ENCODE measurements at places on chromosomes 1 and 21.

DNA sequence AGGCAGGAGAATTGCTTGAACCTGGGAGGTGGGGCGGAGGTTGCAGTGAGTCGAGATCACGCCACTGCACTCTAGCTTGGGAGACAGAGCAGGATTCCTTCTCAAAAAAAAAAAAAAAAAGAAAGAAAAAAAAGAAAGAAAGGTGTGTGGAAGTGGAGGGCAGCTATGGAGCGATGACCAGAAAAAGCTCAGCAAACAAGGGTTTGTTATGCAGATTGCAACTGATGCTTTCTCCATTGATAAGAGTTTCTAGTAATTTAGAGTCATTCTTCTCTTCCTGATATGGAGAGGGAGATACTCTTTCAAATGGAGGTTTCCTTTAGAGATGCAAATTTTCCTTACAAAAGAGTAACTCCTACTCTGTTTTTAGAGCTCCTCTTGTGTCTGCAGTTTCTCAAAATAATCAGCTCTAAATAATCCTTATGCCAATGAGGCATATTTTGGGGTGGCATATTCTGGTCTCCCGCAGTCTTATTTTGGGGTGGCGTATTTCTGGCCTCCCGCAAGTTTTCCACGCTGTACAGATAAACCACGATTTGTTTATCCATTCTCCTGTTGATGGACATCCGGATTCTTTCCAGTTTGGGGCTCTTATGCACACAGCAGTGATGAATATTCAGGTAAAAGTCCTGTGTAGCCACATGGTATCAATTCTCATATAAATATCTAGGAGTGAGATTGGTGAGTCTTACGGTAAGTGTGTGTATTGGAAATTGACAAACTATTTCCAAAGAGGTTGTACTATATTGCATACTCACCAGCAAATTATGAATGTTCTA, 30.7 kb upstream of the RCC2 start:
- DNase-seq: no peak

DNA sequence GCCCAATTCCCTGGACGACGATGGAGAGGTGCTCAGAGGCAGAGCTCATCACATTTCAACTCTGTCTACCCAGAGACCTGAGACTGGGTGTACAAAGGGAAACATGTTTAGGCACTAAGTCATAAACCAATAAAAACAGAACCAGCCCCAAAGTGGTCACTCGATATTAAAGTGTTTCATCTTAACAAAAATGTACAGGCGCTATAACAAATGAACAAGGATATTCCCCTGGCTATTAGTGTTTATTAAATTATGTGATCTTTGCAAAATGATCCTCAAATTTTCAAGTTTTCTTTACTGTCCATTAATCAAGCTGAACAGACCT, 43.6 kb downstream of the NPHP4 start:
- no peak for DNase-seq

DNA sequence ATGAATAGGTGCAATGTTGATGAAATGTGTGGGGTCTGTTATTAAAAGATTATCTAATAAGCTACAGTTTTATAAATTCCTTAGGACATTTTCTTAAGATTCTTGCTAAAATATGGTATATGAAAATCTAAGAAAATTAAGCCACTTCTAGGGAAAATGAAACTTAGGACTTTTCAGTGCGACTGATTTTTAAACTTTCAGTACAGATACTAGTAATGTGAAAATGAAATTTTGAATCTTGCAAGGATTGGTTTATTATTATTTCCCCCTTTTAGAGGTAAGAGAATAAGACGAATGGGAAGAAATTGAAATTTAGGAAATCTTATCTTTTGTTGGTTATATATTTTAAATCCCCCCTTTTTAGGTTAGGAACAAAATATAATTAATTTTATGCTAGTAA, 16.4 kb downstream of the CAPZA1 start:
- DNase-seq: no peak

GRCh38 chr1:230548997-230549396, 93.3 kb upstream of the COG2 start:
- DNase-seq: no peak

GRCh38 chr1:26290122-26290881, 10.4 kb downstream of the SH3BGRL3 start:
- DNase-seq: no peak

DNA sequence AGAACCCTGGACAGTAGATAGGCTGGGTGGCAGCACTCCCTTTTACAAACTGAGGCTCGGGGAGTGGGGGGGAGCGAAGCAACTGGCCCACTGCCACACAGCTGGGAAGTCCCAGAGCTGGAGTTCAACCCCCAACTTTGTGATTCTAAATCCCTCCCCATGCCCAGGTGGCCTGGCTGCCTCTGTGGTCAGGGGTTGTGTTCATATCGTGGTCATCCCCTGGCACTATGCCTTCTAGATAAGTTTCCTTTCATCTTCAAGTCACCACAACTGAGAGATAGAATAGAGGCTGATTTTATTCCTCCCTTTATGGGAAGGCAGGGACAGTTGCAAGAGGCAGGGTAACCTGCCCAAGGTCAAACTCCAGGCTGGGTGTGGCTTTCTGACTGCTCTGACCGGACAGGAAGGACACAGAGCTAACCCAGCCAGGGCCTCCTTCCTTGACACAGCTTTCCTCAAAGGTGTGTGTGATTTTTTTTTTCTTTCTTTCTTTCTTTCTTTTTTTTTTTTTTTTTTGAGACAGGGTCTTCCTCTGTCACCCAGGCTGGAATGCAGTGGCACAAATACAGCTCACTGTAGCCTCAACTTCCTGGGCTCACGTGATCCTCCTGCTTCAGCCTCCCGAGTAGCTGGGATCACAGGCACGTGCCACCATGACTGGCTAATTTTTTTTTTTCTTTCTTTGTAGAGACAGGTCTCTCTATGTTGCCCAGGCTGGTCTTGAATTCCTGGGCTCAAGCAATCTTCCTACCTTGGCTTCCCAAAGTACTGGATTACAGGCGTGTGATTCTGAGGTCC, 18.4 kb upstream of the TNFRSF1B start:
- DNase-seq: no peak

GRCh38 chr1:93776728-93777127, 95.1 kb upstream of the BCAR3 start:
- DNase-seq: no peak

DNA sequence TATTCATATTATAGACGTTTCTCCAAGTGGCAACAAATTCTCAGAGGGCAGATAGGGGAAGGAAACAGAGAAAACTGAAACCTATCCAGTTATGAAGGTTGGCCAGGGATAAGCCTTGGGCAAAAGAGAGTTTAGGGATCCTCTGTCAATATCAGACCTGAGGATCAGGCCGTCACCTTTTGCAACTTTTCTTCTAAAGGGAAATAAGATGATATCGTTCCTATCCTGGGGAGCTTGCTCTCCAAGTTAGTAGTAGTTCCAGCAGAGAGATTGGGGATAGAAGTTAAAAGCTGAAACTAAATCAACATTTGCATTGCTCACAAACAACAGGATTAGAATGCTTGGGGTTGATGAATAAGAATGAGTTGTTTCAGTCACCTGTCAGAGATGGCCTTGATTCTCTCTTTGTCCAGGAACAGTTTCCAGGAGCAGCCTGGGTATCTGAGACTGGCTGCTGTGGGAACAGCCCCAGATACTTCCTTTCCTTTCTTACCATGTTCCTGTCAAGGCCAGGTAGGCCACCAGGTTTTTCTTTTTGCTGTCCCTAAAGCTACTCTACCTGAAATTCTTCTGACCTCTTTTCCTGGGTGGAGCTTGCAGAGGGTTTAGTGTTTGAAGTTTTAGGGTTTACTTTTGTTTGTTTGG, 2.5 kb downstream of the RIIAD1 start:
- DNase-seq: no peak

- DNase-seq: no peak
Measured at GRCh38 chr21:38342739-38343138, 85.9 kb downstream of the KCNJ15 start.

- DNase-seq: no peak
Measured at GRCh38 chr21:45465611-45466329, 60.8 kb downstream of the COL18A1 start.

GRCh38 chr1:172251486-172251885, 169.0 kb upstream of the C1orf105 start:
- no peak for DNase-seq

- no peak for DNase-seq
Measured at GRCh38 chr1:41492341-41492848, 7.9 kb upstream of the EDN2 start.
